ENCODE measurements at places on chromosomes 6 and 20.
A peak's percentile ranks its signal among the peaks of the same experiment; 100 is the strongest.

DNA sequence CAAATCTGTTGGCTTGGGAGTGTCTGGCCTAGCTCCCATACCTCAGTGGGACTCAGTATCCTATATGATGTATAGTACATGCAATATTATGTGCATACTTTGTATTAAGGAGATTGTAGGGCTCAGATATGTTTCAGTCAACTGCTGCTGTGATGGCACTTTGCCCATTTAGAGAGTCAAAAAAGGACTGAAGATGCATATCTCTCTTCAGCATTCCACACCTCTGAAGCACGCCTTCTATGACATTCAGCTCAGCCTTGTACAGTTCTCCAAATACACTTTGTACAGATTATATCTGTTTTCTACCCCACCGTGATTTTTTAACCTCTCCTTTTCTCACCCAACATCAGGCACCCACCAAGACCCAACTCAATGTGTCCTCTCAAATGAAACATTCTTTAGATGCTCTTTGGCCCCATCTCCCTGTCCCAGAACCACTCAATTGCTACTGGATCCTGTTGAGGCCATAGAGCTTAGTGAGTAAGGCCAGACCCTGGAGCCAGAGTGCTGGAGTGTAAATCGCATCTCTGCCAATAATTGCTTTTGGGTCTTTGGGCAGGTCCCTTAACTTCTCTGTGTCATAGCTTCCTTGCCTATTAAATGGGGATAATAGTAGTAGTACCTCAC is 15.6 kb downstream of the ENPP1 start:
- no peak for DNase-seq

GRCh38 chr20:10665027-10665561 is 8.7 kb downstream of the JAG1 start:
- no peak for DNase-seq

DNA sequence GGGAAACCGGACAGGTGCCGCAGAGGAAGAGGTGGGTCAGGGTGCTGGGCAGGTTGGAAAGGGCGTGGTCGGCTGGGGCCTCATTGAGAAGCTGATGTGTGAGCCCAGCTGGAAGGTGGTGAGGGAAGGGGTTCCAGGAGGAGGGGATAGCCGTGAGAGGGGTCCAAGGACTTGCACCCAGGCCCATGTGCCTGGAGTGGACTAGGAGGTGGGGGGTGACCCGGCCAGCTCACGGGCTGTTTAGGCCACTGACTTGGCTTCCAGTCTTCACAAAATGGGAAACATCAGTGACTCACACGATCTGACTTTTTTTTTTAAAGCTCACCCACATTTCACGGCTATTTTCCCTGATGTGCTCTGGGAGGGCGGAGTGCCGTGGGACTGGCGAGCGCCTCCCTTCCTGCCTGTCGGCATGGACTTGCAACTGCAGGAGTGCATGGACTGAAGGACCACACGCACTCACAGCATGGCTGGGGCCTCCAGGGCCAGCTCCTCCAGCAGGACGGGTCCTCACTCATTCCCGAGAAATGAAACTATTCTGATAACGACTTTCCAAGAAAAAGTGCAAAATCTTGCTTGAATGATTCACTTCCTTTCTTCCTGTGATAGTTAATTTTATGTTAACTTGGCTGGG is 13.5 kb upstream of the PDE10A start:
- DNase-seq = no peak

- no peak for DNase-seq
These were observed 93.5 kb downstream of the TMEM170B start for GRCh38 chr6:11631008-11631407.

- no peak for DNase-seq
These were observed 445.0 kb upstream of the CHD6 start for GRCh38 chr20:42063141-42063540.

GRCh38 chr6:25232479-25232878 is 46.7 kb upstream of the CARMIL1 start:
- no peak for DNase-seq

GRCh38 chr20:57807401-57808263 is 97.8 kb upstream of the PMEPA1 start:
- no peak for DNase-seq

- DNase-seq = no peak
These were observed at the start of gene SIRPG for GRCh38 chr20:1657556-1658334. TSS of gene SIRPG (minus strand) at chr20:1657779. CDS start at chr20:1657714, 65 bp downstream.

DNA sequence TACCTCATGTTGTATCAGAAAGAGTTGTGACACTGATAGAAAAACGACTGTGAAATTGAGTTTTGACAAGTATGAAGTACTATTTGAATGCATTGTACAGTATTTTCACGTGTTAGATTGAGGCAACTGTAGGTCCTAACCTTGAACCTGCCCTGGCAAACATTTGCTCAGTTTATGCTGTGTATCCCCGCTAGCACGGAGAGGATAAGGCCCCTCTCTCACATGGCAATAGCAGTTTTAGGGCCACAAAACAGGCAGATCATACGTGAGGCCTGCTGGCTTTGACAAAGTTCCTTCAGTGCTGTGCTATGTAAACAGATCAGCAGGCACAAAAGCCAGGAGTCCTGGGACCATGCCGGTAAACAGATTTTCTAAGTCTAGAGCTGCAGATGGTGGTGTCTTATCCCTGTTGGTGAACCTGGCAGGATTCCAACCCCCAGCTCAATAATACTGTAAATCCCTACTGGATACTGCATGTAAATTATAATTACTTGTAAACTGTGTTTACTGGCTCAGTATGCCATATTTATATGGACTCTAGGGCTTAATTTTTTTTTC is 23.8 kb upstream of the FAM217A start:
- no peak for DNase-seq

GRCh38 chr6:149032599-149033405 is 284.7 kb upstream of the TAB2 start:
- DNase-seq = peak; percentile 75

DNA sequence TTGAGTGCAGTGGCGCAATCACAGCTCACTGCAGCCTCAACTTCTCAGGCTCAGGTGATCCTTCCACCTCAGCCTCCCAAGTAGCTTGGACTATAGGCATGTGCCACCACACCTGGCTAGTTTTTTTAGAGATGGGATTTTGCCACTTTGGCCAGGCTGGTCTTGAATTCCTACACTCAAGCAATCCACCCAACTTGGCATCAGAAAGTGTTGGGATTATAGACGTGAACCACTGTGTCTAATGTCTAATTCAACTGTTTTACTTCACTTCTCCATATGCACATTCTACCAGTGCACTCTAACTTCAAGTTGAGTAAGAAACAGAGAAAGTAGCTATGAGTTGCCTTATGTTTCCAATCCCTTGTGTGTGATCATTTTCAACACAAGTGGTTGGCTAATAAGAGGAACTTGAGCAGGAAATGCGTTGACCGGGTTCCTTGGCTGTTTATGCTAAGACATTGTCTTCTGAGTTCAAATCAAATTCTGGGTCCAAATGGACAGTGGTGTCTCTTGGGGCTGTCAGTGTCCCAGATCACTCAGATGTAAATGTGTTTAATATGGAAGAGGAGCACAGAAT is 23.9 kb downstream of the ZNF337 start:
- DNase-seq = no peak

GRCh38 chr20:8787090-8787489 is 281.8 kb upstream of the PLCB4 start:
- no peak for DNase-seq

- DNase-seq = no peak
These were observed 49.6 kb downstream of the DSTN start for GRCh38 chr20:17619351-17620093.

DNA sequence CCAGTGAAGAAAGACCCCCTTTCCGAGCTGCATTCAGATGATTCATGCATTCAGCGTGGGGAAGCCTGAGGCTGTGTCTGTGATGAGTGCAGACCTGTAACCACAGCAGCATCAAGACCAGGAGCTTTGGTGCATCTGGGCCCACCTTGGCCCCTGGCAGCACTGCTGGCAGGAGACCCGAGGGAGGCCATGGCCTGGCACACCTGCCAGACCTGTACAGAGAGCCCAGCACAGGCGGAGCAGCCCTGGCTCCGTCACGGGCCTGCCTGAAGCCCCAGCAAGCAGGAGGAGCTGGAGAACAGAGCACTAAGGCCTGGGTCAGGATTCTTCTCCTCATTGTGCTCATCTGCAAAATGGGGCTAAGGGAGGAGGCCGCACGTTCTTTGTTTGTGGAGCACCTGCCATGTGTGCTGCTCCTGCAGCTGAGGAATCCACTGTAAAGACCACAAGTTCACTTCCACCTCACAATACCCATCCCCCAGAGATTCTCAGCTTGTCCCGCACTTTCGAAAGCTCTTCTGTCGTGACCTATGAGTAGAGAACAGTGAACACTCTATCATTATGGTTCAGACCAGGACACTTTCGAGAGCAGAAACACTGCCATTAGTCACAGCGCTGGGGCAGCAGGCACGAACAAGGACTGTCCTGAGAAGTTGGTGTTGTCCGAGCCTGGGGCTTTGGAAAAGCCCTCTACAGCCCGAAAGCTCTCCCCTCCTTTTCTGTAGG is 144.4 kb upstream of the CST7 start:
- DNase-seq = no peak

GRCh38 chr6:63447134-63447533 is 125.1 kb upstream of the LOC128125822 start:
- DNase-seq = no peak

DNA sequence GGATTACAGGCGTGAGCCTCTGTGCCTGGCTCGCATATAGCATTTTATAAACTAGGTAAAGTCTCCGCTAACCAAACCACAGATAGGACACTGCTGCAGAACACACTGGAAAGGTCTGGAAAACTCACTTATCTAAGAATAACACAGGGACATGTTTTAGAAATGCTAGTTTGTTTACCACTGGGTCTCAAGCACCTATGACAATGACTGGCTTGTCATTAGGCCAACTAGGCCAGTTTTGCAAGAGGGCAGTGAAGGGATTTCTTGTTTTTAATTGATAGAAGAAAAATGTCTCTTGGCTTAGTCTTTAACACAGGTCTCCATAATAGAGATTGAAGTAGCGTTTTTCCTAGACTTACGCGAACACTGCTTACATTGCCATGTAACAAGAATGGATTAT is 201.4 kb downstream of the TMEM242 start:
- no peak for DNase-seq

GRCh38 chr20:61901392-61902220 is 164.1 kb downstream of the TAF4 start:
- DNase-seq = no peak

- DNase-seq = no peak
These were observed 949 bp downstream of the KIFC1 start for GRCh38 chr6:33392595-33392948.

- no peak for DNase-seq
These were observed 82.1 kb downstream of the GRM1 start for GRCh38 chr6:146110990-146111389.

DNA sequence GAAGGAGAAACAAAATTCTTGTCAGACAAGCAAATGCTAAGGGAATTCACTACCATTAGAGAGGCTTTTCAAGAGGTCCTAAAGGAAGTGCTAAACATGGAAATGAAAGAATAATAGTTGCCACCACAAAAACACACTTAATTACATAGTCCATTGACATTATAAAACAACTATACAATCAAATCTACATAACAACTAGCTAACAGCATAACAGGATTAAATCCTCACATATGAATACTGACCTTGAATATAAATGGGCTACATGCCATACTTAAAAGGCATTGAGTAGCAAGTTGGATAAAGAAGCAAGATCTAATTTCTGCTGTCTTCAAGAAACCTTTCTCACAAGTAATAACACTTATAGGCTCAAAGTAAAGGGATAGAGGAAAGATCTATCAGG is 811.5 kb upstream of the CITED2 start:
- DNase-seq = no peak

DNA sequence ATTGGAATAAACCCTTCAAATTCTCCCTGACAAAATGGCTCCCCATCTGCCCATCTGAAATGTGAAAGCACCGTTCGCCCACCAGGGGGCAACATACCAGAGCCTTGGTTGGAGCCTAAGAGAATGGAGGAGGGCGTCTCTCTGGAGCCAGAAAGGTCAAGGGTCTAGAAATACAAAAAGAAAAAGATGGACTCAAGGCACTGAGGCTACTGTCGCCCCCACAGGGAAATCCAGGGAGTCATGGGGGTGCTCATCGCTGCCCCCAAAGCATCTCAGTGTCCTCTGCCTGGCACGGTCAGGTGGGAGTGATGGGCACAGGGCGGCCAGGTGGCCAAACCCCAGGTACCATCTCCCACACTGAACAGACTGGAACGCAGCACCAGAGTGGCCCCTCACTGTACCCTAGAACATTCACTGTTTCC is 136.3 kb downstream of the ZMYND8 start:
- peak; percentile 65 for DNase-seq

GRCh38 chr6:82954937-82955577 is 110.6 kb downstream of the UBE3D start:
- no peak for DNase-seq

DNA sequence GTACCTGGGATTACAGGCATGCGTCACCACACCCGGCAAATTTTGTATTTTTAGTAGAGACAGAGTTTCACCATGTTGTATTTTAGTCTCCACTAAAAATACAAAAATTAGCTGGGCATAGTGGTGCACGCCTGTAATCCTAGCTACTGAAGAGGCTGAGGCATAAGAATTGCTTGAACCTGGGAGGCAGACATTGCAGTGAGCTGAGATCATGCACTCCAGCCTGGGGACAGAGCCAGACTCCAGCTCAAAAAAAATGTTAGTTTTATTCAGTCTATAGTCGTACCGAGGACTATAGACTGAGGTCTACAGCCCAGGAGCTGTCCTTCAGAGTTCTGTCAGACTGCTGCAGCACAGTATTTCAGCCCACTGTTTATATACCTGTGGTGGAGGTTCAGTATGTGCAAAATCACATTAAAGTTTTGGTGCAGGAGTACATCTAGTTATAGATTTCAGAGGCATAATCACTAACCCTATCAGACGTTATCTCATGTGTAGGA is 3.6 kb upstream of the CASP8AP2 start:
- no peak for DNase-seq

DNA sequence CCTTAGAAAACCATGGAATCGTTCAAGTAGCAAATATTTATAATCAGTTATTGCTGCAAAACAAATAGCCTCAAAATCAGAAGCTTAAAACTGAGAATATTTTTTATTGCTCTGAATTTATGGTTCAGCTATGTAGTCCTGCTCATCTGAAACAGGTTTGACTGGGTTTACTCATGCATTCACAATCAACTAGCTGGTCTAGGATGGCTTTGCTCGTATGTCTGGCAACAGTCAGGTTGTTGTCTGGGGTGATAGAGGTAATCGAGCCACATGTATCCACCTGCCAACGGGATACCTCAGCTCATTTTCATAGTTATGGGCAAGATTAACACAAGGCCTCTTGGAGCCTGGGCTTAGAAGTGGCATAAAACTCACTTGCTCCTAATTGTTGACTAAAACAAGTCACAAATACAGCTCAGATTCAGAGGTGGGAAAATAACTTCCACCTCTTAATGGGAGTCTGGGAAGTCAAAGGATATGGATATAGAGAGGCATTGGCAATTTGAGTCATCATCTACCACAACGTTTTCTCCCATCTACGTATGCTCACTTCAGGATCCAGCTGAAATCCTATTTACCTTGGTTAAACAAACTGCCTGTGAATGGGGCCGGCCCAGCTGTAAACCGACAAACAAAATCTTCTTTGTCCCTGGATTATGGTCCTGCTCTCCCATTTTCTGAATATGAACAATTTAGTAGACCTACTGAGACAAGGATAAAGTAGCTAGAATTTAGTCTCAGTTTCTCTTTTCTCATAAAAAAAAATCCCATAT is 54.5 kb upstream of the TENT5A start:
- no peak for DNase-seq

GRCh38 chr6:145744619-145745018 is 9.3 kb upstream of the EPM2A start:
- DNase-seq = no peak

GRCh38 chr6:133671376-133671775 is 217.5 kb upstream of the TCF21 start:
- no peak for DNase-seq

Data from activated CD4-positive, alpha-beta T cell treated with anti-CD3 and anti-CD28 coated beads, Interleukin-2, amount 50 U/mL, for 48 hours (primary cell).